CD4-positive, alpha-beta memory T cell (primary cell): ENCODE measurements at places on chromosomes 3 and 15.

DNA sequence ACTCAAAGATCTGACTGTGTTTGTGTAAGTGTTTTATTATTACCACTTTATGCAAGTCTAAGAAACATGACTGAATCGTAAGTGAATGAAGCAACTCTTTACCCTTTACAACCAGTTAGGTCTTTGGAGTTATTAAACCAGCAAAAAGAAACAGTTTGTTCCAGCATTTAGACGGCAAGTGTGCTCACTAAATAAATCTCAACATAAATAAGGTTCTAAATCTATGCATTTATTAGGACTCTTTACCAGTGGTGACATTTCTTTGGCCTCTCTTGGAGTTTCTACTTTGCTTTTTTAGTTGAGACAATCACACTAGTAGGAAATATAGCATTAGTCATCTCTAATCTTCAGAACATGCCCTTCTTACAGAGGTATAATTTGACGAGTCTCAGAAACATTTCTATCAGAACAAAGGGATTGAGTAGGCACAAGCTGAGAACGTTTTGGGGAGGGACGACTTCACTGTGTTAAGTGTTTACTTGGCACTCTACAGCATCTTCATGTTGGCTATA is 739.9 kb upstream of the NR2F2 start:
- DNase-seq: no peak

DNA sequence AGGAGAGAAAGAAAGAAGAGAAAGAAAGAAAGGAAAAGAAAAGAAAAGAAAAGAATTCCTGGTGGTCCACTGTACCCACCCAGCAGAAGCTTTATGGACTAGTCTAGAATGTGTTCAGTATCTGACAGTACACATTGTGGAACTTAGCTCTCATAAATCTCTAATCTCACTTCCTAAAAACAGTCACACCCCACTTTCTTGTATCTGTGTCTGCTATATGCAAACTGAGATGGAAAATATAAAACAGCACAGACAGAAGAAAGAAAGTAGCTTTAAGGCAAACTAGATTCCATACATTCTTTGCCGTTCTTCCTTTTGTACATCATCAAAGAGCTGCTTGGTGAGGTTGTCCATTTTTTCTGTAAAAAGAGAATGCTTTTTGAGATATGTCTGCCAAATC is 41.1 kb upstream of the GNB5 start:
- no peak for DNase-seq

- DNase-seq: no peak
Observed at GRCh38 chr3:22565393-22565792, 637.7 kb upstream of the UBE2E2 start.

DNA sequence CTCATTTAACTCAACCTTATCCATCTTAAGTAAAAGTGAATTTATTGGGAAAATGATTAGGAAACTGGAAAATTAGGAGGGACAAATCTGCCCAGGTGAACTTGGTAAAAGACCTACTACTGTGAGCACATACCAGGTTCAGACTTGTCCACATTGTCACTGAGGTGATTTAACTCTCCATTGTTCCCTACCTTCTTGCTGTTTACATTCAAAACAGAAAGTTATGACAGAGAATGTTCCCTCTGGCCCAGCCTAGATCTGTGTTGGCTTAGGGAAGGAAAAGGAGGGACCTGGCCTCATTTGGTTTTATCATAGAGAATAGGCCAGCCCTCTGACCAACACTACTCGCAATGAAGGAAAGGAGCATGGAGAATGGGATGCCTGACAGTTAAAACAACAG is 117.6 kb downstream of the SATB1 start:
- no peak for DNase-seq

DNA sequence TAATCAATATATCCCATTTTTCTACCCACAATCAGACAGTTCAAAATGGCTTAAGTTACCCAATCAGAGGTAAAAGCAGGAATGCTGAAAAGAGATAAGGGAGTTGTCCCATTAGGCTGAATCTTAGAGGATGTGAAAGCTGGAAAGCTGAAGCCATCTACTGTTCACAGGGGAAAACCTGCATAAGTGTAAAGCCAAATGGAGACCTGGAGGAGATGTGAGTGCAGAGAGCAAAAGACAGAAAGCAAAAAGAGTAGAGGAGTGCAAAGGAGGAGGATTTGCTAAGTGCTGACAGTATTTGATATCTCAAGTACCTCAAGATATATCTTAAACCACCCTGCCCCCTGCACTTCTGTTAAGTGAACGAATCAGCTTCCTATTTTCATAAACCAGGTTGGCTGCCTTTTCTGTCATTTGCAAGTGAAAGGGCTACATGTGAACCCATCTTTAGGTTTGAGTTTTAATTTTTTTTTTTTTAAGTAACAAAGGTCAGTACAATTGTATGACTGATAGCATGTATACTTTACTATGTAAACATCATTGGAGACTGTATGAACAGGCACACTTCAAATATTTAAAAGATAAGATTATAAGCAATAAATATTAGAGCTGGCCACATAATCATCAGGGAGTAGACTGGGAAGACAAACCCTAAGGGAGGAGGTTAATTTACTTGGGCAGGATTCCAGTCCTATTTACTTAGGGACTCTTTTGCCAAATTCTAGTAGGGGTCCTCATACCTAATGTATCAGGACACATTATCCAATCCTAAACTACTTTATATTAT is 22.8 kb upstream of the P2RY1 start:
- DNase-seq: no peak

- DNase-seq: peak; percentile 15
Observed at GRCh38 chr15:40252438-40253166, 13.7 kb downstream of the PAK6 start.

GRCh38 chr3:10281951-10282350 is 10.8 kb downstream of the GHRL start:
- DNase-seq: no peak

DNA sequence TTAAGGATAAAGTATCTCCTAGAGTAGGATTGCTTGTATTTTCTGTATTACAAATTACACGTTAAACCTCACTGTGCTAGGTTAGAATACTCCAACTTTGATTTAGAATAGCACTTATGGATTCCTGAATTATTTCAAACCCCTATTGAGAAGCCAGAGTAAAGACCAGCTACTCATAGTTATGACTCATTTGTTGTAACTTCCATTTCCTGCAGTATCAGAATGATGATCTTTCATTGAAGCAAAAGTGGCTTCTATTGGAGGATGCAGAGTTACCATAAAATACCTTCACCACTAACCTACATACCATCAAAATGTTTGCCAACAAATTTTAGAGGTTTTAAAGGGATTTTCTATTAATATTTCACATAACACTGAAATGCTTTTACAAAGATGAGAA is 1322.7 kb upstream of the ALCAM start:
- DNase-seq: no peak

- no peak for DNase-seq
Observed at GRCh38 chr15:63864186-63864585, 30.4 kb upstream of the HERC1 start.

DNA sequence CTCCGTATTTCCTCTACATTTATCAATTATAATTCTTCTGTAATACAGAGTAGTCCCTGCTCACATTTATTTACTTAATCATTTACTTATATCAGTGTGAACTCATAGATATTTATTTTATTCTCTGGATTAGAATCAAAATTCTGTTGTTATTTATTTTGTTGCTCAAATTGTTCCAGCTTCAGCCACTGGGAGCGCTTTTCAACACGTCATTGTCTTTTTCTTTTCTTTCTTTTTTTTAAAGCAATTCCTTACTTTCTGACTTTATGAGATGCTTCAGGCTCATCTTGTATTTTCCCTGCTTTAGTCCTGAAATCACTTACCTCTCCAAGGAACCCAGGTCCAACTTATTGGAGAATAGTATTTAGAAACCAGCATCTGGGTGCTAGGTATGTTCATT is 53.4 kb downstream of the GLCE start:
- DNase-seq: no peak

DNA sequence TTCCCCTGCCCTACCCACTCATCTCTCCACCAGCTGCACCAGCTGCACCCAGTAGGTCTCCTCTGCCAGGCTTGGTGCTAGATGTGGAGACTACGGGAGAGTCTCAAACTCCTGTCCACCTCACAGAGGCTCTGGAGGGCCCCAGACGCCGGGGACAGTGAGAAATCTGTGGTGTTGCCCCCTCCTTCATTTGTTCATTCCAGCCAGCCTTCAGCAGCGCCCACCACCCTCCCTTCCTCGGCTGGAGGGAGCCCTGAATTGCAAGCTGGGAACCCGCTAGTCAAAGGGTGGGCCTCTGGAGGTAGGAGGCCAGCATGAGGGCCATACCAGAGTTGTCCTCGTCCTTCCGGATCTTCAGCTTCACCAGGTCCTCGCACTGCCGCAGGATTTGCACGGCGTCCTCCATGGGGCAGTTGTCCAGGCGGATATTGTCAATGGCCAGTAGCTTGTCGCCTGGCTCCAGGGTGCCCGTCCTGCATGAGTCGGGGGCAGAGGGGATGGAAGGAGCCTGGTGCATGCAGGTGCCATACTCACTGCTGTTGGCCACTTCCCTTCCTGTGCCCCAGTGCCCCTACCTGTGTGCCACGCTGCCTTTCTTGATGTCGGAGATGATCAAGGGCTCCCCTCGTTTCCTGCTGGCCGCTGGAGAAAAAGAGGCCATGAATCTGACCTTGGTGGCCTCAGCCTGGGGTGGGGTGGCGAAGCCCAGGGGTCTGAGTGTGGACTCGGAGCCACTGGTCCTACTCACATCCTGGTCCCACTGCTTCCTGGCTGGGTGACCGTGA is 29.1 kb downstream of the GRIP2 start:
- no peak for DNase-seq

DNA sequence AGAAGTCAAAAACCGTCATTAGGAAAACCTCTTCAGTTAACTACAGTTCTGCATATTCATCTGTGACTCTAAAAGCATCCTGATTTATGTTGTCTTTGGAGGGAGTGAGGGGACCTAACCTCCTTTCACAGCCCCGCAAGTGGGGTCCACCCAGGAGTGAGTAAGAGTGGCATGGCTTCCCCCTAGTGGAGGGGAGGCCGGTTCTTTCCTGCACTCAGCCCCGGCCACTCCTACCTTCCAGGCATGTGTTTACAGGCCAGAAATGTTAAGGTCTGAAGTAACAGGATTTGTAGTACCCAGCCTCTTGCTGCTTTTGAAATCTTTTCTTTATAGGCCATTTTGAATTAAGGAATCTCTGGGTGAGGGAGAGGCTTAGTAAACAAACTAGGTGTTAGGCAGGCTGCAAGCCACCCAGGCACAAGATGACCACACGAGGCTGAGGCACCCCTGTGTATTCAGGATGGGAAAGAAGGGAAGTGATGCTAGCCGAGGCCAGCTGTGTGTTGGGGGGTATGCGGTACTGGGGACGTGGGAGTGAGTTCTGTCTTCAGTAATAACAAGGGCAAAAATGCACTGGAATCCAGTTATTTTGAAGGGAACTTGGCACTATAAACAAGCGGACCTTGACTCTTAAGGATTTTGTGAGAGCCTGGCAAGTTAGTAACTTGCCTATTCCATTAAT is 50.5 kb downstream of the CTDSPL start:
- no peak for DNase-seq

DNA sequence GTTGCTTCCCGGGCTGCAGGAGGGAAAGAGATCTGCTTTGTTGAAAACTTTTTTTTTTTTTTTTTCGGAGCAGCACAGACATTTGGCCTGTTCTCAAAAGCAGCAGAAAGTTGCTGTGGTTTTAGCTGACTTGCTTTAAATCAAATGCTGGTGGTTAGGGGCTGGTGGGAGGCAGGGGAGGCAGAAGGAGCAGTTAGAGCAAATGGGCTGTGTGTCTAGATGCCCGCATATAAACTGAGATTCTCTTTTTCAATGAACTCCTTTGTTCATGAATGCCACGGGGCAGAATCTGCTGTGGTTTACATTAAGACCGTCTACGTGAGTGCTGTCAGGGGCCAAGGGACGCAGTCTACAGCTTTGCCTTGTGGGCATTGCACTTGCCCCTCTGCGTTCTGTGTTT is 95.9 kb downstream of the FLNB start:
- DNase-seq: no peak

DNA sequence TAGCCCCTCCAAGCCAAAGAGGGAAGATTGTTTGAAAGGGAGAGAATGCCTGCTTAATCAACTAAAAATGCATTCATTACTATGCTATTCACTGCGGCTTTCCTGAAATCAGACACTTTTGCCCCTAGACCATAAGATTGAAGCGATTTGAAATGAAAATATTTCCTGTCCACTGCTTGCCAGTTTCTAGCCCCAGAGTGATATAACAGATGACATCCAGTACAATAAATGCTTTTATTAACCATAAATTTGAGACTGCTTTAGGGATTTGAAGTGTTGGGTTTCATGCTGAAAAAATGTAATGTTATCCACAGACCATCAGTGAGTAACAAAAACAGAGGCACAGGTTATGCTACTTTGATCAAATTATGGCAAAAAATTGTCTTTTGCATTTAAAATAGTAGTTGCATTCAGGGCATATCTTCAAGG is 14.1 kb downstream of the IL17RD start:
- no peak for DNase-seq

- no peak for DNase-seq
Observed at GRCh38 chr3:8020047-8020841, 481.4 kb upstream of the LMCD1 start.

DNA sequence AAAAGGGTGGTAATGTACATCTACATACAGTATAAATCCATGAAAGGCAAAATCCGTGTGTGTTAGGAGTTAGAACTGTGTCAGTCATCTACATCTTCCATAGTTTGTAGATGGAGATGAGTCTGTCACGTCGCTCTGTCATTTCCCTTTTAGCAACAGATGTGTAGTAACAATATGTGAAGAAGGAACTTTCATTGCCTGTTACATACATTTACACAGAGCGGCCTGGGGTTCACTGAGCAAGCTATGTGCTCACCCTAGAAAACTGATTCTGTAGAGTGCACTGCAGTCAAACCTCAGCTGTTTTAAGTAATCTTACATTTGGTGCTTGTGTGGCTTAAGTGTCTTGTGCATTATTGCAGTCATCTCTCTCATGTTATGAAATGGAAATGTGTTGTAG is 41.6 kb upstream of the AP3B2 start:
- DNase-seq: no peak

- no peak for DNase-seq
Observed at GRCh38 chr3:114450008-114450596, 156.3 kb downstream of the TIGIT start.

DNA sequence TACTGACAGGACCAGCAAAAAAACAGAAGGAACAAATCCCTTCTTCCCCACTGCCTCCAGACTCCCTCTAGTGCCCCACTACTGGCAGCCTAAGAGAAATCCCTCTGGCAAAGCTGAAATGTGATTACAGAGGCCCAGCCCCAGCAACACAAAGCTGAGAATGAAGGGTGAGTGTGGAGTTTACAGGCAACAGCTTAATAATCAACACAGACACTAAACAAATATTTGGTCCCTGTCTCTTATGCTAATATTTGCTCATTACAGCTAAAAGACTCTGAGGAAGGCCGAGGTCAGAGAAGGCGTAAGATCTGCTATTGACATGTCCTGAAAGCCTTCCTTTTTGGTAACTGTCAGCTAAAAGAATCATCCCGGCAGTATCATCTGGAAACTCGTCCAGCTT is 308.5 kb upstream of the RASGRP1 start:
- DNase-seq: no peak

DNA sequence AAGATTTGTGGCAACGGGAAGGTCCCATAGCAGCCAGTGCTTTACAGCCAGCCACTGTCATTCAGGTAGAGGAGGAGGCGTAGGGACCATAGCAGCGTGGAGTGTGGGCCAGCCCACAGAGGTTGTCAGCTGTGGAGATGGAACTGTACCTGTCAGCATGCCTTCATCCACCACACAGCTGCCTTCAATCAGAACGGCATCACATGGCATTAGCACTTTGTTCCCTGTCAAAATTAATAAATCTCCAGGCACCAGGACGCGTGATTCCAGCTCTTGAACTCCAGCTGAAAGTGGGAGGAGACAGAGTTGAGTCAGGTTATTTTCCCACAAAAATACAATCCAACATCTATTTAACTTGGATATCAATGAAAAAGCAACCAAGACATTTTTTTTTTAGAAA is 84.0 kb downstream of the ATP13A4 start:
- DNase-seq: no peak

GRCh38 chr3:20160230-20160629 is 25.8 kb downstream of the SGO1 start:
- no peak for DNase-seq
